ENCODE measurements at places on chromosomes 2 and 18. TPM values are rescaled to one million over a fixed set of nuclear protein-coding genes. Genes with fewer than 3 reads are reported as not detected.

DNA sequence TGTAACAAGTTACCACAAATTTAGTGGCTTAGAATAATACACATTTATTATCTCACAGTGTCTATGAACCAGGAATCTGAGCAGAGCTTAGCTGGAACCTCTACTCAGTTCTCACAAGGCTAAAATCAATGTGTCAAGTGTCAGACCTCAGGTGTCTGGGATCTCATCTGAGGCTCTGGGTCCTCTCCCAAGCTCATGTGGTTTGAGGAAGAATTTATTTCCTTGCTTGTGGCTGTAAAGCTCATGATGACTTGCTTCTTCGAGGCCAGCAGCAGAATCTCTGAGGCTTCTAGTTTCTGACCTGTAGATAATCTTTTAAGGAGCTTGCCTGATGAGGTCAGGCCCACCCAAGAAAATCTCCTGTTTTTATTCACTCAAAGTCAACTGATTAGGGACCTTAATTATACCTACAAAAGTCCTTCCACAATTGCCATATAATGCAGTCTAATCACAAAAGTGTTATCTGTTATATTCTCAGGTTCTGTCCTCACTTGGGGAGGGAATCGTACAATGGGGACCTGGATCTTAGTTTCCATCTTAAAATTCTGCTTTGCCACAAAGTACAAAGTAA is 14.3 kb downstream of the NCKAP5 start:
- no peak for DNase-seq

The UPP2 gene
- 0.91 TPM for total RNA-seq

GRCh38 chr2:31654241-31654640 is 73.5 kb upstream of the SRD5A2 start:
- DNase-seq: no peak

DNA sequence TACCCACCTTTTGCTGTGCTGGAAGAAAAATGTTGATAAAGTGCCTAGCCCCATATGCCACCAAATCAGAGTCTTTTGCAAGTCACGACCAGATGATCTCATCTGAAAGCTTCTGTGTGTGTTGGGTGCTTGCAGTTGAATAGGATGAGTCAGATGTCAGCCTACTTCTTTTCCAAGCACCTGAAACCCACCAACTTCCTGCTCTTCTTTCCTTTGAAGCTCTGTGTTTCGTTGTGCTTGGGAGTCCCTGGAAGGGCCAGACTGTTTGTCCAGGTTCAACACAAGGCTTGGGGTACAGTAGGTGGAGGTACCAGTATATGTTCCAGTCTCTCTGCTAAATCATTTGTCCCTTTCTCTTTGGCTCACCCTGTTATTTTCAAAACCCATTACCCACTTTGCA is 36.8 kb upstream of the LCLAT1 start:
- DNase-seq: no peak

GRCh38 chr18:43442571-43442970 is 165.3 kb upstream of the SYT4 start:
- DNase-seq: no peak

The IL1RN gene
- total RNA-seq: 16.0 TPM

DNA sequence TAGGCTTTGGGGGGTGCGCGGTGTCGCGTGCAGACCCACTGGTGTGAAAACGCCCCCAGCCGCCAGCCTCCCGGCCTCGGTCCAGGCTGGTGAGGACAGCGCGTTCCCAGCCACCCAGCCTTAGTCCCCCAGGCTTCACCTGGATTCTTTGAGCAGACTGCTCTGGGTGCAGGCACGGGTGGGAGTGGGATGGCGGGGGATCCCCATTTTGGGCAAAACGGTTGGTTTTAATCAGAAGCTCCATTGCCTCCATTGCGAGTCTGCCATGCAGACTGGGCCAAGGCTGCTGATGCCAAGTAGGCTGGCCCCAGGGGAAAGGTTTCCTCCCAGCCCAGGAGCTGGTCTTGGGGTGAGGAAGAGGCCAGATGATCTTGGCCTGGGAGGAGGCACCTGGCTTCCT is 445 bp downstream of the MLPH start:
- DNase-seq: peak; percentile 63

The RFTN2 gene
- total RNA-seq: 1.1 TPM

The RAB3GAP1 gene
- total RNA-seq: 13.1 TPM

GRCh38 chr2:85240055-85240454 is 87.7 kb downstream of the TGOLN2 start:
- DNase-seq: no peak

- DNase-seq: no peak
These were observed 693.4 kb downstream of the SOCS6 start for GRCh38 chr18:70982292-70982691.

- DNase-seq: no peak
These were observed 9.6 kb upstream of the LRP1B start for GRCh38 chr2:142140434-142140845.

The UGT1A10 gene
- 0.45 TPM for total RNA-seq

GRCh38 chr18:39909706-39910105 is 2045.3 kb upstream of the PIK3C3 start:
- no peak for DNase-seq

The ALKAL2 gene
- 2.5 TPM for total RNA-seq

- no peak for DNase-seq
These were observed 7.1 kb downstream of the NEURL3 start for GRCh38 chr2:96498021-96498431.

GRCh38 chr18:30991397-30991796 is 51.1 kb downstream of the DSC3 start:
- DNase-seq: no peak

The DES gene
- total RNA-seq: 1.8 TPM

DNA sequence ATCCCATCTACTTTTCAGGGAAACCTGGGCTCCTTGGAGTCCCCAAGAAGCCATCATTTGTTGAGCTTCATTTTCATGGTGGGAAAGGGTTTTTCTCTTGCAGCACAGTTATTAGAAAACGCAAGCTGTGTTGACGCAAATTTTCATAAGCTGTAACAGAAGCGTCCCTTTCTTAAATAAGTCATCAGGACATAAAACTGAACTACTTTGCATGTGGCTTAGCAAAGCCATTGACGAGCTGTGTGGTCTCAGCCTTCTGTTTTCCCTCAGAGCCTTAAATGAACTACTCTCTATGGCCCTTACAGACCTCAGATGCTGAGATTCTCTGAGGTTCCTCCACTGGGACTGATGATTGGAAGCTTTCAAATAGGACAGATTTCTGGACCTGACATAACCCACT is 85.1 kb downstream of the ARL4C start:
- DNase-seq: no peak

DNA sequence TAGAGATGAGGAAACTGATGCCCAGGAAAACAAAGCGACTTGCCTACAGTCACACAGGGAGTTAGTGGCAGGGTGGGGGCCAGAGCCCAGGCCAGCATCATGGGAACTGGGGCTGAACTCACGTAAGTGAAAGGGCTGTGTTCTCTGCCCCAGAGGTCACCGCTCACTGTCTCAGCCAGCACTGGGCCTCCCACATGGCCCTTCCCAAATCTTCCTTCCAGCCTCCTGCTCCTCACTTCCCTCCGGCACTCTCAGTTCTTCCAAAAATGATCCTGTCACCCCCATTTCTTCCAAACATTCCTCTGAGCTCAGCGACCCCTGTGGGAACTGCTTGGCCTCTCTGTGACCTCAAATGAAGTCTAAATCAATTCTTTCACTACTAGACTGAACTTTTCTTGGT is 90.5 kb upstream of the TMEM247 start:
- DNase-seq: no peak

GRCh38 chr18:57959278-57959677 is 84.7 kb upstream of the NEDD4L start:
- no peak for DNase-seq

DNA sequence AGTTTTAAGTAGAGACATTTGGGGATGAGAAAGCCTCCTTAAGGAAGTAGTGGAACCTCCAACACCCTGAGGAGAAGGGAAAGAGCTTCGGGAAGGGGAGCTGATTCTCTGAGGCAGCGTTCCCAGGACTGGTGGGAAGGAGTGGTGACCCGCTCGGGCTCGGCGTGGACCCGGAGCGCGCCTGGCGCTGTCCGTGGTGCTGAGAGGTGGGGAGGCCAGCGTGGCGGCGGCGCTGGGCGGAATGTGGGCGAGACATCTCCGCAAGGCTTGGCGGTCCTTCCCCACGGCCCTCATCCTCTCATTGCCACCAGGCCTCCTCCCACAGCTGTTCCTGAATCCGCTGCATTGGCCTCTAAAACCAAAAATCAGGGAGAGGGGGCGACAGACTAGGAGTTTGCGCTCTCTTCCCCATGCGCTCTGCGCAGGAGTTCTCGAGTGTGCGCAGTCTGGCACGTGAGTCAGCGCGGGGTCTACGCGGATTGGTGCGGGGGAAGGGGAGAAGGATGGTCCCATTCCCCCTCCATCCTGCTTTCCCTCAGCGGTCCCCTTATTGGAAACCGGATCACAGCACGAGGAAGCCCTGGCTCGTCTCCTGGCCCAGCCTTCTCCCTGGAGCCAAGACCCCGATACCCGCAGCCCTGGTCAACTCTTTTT is 857 bp downstream of the RESP18 start:
- no peak for DNase-seq

GRCh38 chr2:27051902-27052645 is 606 bp downstream of the AGBL5 start:
- no peak for DNase-seq

The MRO gene
- 12.0 TPM for total RNA-seq

The CFAP65 gene
- 0.05 TPM for total RNA-seq

The MGAT4A gene
- total RNA-seq: 6.9 TPM
